ENCODE measurements at places on chromosomes 3 and 15. TPM values are rescaled to one million over a fixed set of nuclear protein-coding genes. Genes with fewer than 3 reads are reported as not detected.

The HRH1 gene
- 0.35 TPM for total RNA-seq

DNA sequence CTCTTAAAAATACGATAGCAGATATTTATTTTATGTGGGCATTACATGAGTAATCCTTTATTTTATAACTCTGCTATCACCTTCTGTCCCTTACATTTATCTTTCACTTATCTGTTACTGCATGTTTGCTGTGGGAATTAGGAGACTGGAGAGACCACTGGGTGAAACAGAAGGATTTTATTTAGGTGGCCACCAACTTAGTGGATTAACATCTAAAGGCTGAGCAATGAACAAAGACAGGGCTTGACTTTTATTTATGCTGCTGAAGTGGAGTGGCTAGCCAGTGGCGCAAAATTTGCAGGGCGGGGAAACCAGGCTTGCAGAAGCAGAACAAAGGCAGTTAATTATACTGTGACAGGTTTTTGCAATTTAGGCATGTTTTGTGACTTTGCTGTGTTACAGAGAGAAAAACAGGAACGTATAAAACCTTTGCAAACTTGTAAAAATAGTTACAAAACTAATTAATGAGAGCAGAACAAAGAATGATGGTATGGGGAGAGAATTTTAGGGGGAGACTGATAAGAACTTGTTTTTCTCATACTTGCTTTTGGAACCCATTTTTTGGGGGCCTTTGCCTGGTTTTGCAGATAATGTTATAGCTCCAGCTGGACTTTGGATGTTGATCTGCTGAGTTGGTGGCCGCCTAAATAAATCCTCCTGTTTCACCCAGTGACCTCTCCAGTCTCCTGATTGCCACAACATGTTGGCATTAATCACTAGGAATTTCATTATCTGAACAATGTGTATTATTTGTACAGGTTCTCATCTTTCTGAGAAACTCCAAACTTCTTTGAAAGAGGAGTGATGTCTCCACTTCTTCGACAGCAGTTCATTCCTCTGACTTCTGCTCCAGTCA is 18.0 kb downstream of the KLHL24 start:
- DNase-seq: peak; percentile 11

- DNase-seq: no peak
Observed at GRCh38 chr15:38320181-38320580, 67.5 kb downstream of the SPRED1 start.

- no peak for DNase-seq
Observed at GRCh38 chr15:74025436-74025835, 30.9 kb downstream of the PML start.

The EIF4E3 gene
- total RNA-seq: 9.7 TPM

The GOLGA6L9 gene
- total RNA-seq: 12.7 TPM

The SPPL2A gene
- 33.0 TPM for total RNA-seq

The OXTR gene
- 7.8 TPM for total RNA-seq

- DNase-seq: peak; percentile 97
Observed at GRCh38 chr3:115512565-115513415, 110.5 kb upstream of the GAP43 start.

DNA sequence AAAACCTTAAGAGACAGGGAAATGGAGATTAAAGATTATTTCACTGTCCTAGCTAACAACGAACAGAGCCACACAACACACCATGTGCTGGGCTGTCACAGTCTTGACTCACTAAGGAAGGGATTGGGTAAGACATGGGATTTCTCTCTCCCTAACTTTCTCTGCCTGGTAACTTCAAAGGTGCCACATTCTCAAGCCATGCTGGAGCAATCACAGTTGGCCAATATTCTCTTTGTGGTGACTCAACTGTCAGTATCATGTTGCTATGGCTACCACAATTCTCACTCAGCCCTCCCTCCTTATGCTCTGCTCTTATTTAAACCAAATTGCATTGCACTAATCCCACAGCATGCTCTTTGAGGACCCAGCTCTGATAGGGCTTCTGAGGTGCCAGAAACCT is 74.0 kb downstream of the OXNAD1 start:
- DNase-seq: no peak

DNA sequence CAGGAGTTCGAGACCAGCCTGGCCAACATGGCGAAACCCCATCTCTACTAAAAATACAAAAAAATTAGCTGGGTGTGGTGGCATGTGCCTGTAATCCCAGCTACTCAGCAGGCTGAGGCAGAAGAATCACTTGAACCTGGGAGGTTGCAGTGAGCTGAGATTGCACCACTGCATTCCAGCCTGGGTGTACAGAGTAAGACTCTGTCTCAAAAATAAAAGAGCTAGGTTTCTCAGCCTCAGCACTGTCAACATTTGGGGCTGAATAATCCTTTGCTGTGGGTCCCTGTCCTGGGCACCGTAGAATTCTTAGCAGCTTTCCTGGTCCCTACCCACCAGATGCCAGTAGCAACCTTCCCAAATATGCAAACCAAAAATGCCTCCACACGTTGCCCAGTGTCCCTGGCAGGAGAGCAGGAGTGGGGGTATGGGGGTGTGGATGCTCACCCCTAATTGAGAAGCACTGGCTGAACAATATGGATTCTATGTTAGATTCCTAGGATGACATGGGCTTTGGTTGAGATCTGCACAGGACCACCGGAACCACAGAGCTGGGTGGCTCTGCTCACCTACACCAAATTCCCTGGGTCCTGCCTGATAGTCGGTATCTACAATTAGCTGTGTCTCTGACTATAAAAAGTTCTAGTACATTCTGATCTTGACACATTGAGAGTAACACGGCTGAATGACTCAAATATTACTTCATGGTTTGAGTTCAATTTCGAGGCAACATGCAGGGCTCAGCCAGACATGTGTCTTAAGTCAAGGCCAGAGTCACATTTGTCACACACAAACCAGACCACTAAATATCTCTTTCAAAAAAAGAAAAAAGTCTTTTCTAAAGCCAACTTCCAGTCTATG is 577.0 kb upstream of the MDFIC2 start:
- DNase-seq: no peak

- DNase-seq: no peak
Observed at GRCh38 chr15:92951800-92952457, 51.8 kb downstream of the CHD2 start.

DNA sequence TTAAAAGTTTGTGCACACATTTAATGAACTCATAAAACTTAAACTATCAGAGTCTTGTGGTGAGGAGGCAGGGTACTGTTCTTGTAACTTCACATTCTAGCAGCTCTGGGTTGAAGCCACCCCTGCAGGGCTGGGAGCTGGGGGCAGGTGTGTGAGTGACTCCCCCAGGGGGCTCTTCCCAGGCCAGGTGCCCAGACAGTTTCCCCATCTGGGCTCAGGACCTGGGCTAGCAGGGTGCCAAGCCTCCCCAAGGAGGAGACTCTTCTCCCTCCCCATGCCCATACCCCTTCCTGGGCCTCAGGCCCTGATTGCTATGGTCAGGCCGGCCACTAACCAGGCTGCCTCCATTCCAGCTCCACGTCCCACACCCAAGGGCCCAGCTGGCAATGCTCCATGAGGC is 22.0 kb upstream of the CHCHD6 start:
- DNase-seq: no peak

DNA sequence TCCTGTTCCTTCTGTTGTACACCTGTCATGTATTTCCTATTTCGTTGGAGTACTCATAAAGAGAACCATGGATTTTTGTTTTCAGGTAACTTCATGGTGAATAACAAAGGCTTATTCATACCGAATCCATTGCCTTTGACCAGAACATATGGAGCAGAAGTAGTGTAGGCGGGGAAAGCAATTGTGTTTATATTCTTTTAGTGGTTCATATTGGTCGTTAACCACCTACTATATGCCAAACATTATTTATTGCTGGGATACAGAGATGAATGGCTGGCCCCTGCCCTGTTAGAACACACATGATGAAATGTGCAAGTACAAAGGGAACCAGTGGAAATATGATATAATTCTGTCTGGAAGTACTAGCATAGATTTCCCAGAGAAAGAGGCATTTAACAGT is 9.8 kb downstream of the RPUSD2 start:
- DNase-seq: no peak

DNA sequence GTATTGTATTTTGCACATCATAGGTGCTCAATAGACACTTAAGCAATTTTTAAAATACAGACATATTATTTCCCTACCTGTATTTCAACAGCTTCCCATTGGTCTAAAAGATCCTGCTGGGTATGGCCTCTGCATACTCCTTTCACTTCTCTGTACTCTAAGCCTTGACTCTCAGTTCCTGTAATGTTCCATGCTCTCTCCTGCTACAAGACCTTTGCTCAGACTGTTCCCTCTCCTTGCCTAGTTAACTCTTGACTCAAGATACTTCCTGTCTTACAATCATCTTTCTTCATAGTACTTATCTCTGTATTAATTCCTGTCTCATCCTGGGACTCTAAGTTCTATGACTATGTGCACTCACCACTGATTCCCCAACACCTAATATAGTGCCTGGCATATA is 1.7 kb downstream of the SCN11A start:
- DNase-seq: no peak

- DNase-seq: no peak
Observed at GRCh38 chr3:99607151-99607550, 31.2 kb upstream of the COL8A1 start.

GRCh38 chr3:124999317-124999716 is 56.5 kb downstream of the HEG1 start:
- DNase-seq: no peak

- DNase-seq: no peak
Observed at GRCh38 chr15:98561169-98561941, 87.0 kb upstream of the IGF1R start.

The VGLL4 gene
- total RNA-seq: 45.9 TPM

- no peak for DNase-seq
Observed at GRCh38 chr3:42674146-42674545, 11.2 kb upstream of the KLHL40 start.

The C3orf20 gene
- total RNA-seq: not detected

DNA sequence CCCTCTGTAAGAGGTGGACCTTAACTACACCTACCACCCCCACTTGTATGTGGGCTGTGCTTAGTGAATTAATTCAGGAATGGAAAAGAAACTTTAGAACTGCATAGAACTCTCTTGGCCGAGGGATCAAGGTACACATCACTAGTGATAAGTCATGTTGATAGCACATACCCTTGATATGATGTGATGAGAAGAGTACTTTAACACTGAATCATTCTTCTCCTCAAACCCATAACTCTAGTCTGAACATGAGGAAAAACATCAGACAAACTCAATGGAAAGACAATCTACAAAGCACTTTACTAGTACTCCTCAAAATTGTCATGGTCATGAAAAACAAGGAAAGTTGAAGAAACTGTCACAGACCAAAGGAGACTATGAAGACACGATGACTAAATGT is 87.6 kb downstream of the P2RY1 start:
- DNase-seq: no peak

DNA sequence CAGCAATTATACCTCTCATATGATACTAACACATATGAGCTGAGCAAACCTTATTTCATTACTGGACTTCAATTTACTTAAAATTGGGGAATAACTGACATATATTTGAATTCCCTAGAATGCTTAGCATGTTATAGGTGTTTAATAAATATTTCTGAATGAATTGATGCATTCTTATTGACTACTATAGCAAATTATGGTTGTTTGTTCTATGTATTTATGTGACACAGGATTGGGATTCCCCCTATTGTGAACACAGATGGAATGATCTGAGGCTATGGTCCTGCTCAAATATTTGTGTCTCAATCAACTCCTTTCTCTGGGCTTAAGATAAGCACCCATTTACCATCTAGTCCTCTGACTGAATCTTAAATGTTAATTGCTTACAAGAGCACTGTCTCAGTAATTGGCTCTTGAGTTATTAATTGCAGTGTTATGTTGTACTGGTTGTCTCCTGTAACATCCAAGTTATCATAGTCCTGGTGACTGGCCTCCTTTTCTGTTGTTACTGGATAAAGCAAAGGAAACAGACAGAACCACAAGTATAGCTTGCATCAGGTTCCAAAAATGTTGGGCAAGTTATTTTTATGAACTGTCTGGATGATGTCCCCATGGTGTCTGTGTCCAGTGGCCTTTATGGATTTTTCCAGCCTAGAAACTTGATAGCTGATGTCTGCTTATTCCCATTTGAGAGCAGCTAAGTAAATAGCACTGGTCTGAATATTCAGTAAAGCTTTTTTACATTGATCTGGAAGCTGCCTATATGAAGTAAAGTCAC is 2.3 kb upstream of the UACA start:
- DNase-seq: no peak

GRCh38 chr15:99176757-99177156 is 71.9 kb downstream of the SYNM start:
- no peak for DNase-seq

DNA sequence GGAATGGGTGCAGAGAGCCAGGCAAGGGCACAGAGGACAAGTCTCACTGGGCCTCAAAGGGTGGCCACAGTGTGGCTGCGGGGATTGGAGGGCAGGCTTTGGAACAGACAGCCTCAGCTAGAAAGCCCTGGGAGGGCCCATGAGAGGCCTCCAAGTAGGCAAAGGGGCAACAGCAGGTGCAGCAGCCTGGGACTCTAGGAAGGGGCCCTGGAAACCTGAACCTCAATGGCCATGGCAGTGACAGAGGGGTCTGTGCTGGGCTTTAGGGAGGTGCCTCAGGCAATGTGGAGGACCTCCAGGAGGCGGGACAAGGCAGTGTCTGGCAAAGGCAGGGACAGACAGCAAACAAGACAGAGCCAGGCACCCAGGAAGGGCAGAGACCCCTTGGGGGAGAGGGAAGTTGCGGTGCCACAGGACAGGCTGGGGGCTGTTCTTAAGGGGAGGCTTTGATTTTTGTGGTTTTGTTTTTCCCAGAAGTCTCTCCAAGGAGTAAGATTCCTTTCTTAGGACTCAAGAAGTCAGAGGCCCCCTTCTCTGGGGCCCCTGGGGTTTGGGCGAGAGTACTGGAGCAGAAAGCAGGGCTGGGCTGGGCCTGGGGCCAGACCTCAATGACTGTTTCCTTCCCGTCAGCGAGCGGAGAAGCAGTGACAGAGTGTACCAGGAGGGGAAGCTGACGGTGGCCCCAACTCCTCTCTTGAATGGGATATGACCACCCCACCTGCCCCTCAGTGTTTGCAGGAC is 9.7 kb downstream of the STOML1 start:
- DNase-seq: no peak

The SEMA6D gene
- 0.97 TPM for total RNA-seq

Measured in GM23338 (cell line).